ENCODE measurements at places on chromosomes 1 and 21.

DNA sequence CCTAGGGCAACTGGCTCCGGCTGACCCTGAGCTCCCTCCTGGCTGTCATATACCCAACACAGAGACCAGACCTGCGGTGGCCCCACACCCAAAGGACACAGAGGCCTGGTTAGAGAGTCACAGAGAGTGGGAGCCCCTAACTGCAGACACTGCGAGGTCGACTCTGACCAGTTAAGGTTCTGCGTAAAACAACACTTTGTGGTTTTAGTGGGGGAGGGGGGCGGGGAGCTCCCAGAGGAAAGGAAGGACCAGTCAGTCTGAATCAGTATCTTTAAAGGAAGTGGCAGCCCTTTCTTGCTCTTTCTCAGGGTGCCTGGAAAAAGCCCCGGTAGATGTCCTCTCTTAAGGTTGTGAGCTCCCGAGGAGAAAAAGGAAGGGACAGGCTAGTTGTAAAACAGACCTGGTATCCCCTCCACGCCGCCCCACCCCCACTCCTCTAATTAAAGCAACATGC is 2.4 kb downstream of the SSBP3 start:
- DNase-seq, result no peak

GRCh38 chr1:219159946-219160645 is 13.6 kb upstream of the LYPLAL1 start:
- no peak for DNase-seq

GRCh38 chr1:222243902-222244301 is 304.0 kb downstream of the HHIPL2 start:
- DNase-seq, result no peak

DNA sequence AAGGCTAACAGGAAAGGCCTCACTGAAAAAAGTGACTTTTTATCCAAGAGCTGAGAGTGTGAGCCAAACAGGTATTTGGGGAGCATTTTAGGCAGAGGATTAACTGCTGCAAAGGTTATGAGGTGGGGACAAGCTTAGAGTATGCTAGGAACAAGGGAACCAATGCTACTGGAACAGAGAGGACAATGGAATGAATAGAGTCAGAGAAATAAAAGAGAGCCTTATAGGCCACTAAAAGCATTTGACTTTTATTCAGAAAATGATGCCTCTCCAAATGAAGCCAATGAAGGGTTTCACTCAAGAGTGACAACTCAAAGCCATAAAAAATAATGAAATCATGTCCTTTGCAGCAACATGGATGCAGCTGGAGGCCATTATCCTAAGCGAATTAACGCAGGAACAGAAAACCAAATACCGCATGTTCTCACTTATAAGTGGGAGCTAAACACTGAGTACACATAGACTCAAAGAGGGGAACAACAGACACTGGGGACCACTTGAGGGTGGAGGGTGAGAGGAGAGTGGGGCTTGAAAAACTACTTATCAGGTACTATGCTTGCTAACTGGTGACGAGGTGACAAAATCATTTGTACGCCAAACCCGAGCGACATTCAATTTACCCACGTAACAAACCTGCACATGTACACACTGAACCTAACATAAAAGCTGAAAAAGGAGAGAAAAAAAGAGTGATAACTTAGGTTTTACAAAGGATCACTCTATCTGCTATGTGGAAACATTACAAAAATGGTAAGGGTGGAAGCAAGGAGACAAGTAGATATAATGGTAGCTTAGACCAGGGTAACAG is 11.1 kb downstream of the PTP4A2 start:
- no peak for DNase-seq

DNA sequence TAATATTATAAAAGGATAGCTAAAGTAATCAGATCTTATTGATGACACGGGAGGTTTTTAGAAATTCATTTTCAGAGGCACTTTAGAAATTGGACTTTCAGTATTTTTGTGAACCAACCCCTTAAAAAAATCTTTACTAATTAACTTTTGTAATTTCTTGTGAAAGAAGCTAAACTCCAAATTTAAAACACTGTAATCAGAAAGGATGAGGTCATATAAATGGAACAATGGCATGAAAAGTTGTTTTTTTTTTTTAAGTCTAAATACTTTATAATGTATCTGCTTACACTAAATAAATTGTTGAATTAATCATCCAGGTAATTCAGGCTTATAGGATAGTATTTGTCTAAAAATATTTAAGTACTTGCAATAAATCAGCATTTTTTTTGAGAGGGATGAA is 9.0 kb downstream of the ZBTB18 start:
- no peak for DNase-seq

GRCh38 chr1:59178339-59179187 is 118.3 kb upstream of the FGGY start:
- no peak for DNase-seq

- no peak for DNase-seq
Observed at GRCh38 chr1:33049371-33049770, 12.7 kb upstream of the AK2 start.

DNA sequence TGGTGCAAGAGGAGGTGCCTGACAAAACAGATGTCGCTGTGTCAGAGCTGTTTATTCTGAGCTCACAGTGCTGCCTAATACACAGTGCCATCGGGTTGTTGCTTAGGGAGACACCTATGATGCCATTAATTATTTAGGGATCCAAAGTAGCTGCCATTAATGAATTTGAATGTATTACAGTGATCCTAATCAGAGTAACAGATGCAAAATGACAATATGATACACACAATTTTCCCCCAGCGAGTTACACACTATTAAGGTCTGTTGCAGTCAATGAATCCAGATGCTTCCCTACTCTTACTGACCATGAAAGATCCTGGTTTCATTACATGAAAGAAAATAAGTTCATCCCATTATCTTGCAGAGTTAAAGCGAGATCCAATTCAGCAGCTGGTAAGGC is 91.3 kb downstream of the RWDD3 start:
- no peak for DNase-seq

- DNase-seq, result no peak
Observed at GRCh38 chr1:222347627-222348026, 200.3 kb downstream of the HHIPL2 start.

Measured in CD4-positive, alpha-beta T cell treated with Interleukin-15 for 4 hours (primary cell).